Stimulated activated CD8-positive, alpha-beta memory T cell treated with anti-CD3 and anti-CD28 coated beads, Interleukin-4, amount 100 ng/mL, for 4 hours (primary cell): ENCODE measurements at places on chromosomes 6 and 20.

DNA sequence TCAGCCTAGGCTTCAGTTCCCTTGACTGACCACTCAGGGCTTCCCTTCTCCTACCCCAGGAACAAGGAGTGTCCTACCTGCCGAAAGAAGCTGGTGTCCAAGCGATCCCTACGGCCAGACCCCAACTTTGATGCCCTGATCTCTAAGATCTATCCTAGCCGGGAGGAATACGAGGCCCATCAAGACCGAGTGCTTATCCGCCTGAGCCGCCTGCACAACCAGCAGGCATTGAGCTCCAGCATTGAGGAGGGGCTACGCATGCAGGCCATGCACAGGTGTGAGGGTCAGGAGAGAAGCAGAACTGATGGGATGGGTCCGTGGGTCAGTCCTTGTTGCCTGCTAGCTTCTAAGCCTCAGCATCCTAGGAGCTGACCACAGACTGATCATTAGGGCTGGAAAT lies 1.6 kb downstream of the RING1 start:
- no peak for DNase-seq

DNA sequence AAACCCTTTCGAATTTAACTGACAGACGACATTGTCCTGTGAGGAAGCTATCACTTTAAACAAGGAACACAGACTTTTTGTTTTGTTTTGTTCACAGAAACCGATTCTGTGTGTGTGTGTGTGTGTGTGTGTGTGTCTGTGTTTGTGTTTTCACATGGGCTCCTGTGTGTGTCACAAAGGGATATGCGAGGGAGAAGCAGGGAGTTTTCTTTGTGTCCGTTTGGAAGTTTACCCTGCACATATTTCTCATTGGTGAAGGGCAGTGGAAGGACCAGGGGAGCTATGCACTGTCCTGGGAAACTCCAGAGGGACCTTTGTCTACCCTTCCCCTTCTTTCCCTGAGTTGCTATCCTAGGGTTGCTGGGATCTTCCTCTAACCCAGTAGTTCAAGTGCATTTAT lies 17.7 kb downstream of the POM121L2 start:
- DNase-seq = no peak

GRCh38 chr6:106026748-106027715 lies 59.1 kb upstream of the PRDM1 start:
- DNase-seq = no peak

DNA sequence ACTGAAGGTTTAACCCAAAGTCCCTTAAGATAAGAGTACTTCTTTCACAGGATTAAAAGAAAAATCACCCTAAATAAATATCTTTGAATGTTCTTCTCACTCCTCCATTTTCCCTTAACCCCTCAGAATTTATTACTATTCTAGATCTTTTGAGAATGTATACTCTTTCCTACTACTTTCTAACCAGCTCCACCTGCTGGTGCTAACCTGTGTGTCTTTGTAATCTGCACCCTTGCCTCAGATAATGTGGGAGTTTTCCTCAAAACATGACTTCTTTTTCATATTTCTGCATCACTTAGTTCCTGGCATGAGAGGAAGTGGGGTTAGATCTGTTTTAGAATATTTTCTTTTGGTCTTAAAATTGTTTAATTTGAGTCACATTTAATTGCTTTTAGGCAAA lies 394.2 kb downstream of the BMP2 start:
- no peak for DNase-seq

- no peak for DNase-seq
Observed at GRCh38 chr20:40703975-40704530, 15.0 kb upstream of the MAFB start.
